Cerebellar cortex (tissue), 1 donor: ENCODE measurements at places on chromosomes 7 and 10.

DNA sequence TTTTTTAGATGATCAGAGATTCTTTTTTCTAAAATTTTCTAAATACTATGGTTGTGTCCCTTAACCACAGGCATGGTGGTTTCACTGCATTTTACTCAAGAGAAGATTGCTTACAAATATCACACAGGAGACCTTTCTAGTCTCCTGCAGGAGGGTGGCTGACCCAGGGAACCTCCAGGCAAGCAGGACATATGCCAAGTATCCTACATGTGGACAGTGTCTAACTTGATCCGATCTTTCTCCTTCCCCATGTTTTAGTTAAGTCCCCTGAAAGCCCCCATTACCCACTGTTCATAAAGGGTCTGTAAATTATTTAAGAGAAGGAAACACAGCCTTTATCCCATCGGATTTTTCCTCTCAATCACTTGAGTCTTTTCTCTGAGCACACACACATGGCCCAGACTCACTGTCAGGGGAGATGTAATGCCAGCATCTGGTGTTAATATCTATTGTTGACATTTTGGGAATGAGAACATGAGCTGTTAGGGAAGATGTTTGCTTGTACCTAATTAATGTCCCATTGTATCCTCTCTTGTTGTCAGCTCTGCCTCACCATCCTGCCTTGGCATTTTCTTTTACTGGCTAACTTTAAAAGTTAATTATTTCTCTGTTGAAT, 755.2 kb downstream of the AUTS2 start:
- no peak for DNase-seq

GRCh38 chr10:88920986-88921593, 31.5 kb downstream of the ACTA2 start:
- no peak for DNase-seq

DNA sequence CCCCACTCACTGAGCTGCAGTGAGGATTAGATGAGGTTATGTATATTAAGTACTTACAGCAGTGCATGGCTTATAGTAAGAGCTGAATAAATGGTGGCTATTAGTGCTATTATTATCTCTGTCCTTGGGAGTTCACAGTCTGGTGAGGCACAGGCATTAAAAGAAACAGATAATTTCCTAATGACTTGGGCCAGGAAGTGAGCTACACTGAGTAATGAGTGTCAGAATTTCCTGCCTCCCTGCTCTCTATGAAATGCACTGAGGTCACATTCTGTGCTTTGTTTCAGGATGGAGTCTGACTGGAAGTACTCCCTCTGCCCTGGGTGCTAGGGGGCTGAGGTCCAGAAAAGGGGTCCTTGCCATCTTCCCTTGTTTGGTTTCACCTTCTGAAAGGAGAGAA, 48.7 kb upstream of the LOXL4 start:
- DNase-seq = no peak

DNA sequence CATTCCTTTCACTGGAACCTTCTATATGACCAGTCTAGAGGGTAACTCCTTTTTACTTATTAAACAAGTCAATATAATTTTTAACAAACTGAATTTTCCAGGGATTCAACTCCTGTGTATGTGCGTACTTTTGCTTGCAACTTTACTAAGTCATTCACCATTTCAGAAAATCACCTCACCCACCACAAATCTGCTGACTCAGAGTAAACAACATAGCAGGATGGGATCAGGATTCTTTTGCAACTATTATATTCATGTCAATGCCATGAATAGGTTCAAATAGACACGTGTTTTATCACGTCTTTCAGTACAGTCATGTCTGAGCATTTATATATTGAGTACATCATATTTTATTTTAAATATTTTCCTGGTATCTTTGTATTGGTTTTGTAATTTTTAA, 14.5 kb downstream of the CTTNBP2 start:
- DNase-seq = no peak

DNA sequence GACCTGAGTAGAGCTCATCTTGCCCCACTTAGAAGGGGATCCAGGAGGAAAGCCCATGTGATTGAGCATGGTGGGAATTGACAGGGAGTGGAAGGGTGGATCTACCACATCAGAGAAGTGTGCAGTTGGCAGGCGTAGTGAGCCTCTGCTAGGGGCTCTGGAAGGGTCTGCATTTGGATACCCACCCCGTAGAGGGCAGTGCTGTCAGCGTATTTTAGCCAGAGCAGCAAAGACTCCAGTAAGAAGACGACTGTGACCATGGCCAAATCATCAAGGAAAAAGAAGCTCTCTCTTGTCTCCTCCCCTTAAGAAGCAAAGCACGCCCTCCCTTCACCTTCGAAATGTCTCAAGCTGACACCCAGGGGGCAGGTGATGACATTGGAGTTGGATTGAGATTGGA, 68.8 kb upstream of the INHBA start:
- no peak for DNase-seq

DNA sequence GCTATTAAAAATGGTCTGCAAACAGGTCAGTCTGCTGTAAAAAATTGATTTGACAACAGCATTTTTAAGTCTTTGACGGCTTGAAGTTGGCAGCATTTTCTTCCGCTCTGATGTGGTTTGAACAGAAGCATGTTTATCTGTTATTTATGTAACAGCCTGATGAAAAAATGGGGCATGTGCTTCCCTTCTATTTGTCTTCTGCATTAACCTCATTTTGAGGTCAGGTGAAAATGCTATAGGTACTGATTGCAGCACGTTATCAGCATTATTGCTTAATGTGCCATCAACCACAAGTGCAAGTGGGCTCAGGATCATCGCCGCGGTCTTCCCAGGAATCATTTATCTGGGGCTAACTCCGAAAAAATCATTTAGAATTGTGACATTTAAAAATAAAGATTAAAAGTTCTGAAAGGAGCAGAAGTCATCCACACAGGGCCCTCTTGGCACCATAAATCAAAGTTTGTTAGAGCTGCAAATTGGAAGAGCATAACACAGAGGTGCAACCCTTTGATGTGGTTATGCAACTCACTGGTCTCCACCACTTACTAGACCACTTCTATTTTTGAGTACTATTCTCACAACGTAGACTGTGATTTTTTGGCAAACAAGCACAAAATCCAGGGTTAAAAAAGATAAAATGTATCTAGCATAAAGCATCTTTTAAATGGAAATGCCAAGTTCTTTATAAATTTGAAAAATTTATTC, 307.7 kb downstream of the MDFIC start:
- DNase-seq = no peak

DNA sequence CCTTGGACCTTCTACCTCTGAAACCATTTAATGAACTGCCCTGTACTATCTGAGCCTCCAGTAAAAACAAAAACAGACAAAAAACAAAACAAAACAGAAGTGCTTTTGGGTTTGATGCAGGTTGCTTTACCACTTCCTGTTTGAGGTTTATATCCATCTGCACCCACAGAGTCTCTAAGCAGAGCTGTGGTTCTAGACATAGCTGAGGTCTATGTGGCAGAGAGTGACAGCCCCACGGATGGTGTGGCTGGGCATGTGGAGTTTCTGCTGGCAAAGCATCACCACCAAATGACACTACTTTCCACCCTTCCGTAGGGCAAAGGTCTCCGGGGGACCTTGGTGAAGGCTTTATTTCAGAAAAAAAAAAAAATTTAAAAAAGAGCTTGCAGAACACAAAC, 754.2 kb downstream of the GRID1 start:
- DNase-seq = no peak
